ENCODE measurements at places on chromosomes 5 and 9.

GRCh38 chr5:140399979-140400729 is 1.5 kb upstream of the ANKHD1 start:
- DNase-seq = no peak

- DNase-seq = no peak
Observed at GRCh38 chr9:119003201-119003611, 366.0 kb downstream of the BRINP1 start.

DNA sequence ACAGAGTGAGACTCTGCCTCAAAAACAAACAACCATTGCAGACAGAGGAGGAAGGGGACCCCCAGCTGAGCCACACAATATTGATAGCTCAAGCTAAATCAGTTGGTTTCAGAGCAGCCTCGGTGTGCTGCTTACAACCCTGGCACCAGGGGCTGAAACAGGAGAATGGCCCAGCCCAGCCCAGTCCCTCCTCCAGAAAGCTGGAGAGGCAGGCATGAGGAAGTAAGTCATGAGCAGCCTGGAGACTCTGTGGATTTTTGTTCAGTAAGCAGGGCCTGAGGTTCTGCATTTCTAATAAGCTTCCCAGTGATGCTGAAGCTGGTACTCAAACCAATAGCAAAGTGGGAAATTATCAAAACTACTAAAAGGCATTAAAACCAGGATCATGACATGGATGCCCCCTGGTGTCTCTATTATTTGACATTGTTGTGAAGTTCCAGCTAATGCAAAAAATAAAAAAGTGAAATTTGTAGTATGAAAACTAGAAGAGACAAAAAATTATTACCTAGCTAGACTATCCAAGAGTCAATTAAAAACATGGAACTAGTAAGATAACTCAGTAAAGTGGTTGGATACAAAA is 14.2 kb downstream of the PRRT1B start:
- no peak for DNase-seq

DNA sequence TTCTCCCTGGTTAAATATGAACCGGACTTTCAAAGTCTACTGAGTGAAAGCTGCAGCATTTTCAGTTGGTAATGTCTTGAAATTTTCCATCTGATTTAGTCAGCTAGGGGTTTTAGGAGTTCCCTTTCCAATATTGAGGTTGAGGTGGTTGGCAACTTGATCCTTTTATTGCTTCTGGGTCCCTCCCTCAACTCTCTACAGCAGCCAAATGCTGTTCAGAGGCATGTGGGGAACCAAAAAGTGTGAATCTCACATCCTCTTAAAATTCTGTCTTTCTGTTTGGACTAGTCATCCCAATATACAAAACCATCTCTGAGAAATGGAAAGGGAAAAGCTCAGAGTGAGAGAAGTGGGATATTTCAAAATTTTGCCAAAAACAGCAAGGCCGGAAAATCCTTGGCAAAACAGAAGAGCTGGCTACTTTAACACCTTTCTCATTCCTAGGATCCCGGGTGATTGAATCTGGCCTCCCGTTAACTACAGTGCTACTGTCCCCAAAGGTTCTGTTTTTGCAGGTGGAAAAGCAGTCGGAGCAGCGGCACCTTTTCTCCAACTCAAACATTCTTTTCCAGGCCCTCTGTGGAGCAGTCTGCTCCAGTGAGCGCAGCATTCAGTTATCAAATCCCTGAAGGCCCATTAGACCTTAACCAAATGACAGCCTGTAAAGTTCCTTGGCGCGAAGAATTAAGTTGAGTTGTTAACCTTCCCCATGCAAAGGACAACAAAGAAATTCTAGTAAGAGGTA is 345.9 kb upstream of the NUDT12 start:
- DNase-seq = no peak

DNA sequence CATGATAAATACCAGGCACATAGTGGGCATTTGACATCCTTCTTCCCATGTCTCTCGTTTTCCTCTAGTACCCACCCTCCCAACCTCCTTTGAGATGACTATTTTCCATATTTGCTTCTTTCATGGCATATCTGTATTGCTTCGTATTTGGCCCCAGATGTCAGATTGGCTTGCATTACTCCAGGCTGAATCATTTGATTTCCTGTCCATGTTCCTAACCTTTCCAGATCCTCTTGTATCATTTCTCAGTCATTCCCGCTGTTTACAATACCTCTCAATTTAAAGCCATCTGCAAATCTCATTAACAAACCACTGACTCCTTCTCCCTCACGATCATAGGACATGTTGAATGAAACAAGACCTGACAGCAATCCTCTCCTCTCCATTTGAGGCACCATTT is 19.9 kb downstream of the MTX3 start:
- no peak for DNase-seq

GRCh38 chr5:143002459-143003327 is 232.5 kb downstream of the ARHGAP26 start:
- no peak for DNase-seq

DNA sequence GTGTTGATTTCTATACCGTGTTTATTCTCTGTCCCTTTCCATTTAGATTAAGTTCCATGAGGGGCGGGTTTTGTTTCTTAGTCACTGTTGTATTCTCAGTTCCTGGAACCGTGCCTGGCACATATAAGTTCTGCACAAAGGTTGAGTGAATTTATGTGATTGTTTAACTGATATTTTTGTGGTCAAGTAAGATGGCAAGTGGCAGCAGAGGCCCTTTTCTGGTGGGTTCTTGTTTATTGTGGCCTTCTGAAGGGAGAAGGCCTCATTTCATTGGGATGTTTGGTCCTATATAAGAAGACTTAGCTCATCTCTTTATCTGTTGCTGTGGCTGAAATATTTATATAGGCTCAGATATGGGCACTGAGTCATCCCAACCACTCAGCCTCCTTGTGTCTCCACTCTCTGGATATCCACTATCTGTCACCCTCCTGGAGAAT is 262.5 kb downstream of the PSAT1 start:
- no peak for DNase-seq

GRCh38 chr5:137040641-137041340 is 458.3 kb downstream of the SPOCK1 start:
- no peak for DNase-seq

DNA sequence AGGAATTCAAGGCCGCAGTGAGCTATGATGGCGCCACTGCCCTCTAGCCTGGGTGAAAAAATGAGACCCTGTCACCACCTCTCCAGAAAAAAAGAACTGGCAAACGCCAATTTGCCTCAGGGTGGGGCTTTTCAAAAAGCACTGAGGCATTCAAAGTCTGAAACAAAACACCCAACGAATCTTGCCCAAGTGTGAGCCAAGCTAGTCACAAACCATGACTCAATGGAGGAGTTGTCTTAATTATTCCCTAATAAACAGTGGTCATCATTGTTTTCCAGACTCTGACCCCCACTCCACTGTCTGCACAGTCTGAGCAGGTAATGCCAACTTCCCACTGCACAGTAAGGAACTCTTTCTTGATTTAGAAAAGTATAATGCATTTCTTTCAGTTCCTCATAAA is 16.8 kb downstream of the FRMD3 start:
- DNase-seq = no peak

DNA sequence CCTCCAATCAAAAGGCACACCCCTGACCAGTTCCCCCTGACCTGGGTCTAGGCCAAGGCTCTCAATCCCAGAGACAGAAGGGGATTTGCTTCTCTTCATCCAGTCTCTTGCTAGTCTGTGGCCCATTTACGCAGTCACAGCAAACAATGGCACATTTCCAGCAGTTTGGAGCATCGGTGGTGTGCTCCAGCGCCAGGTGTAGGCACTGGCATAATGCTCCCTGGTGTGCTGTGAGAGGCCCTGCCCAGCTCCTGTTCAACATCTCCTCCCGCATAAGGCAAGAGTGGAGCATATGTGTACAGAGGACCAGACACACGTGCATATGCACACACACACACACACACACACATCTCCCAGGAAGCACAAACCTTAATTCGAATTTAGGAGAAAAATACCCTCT is 79.5 kb upstream of the ERCC6L2 start:
- no peak for DNase-seq

DNA sequence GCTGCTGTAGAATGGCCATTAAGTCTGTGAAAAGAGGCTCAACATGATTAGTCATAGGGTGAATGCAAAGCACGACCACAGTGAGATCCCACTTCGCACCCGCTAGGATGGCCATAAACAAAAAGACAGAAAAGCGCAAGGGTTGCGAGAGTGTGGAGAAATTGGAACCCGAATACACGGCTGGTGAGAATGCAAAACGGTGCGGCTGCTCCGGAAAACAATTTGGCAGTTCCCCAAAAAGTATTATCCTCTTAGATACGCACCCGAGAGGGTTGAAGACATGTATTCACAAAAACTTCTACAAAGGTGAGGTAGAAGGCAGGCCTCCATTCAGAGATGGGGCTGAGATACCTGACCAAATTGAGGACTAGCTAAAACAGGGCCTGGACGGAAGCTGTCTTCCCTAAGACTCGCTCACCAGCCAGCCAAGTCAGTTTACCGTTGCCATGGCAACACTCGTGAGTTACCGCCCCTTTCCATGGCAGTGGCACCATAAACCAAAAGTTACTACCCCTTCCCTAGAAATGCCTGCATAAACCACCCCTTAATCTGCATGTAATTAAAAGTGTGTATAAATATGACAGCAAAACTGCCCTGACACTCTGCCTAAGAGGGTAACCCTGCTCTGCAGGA is 726 bp upstream of the PSMB7 start:
- DNase-seq = peak; percentile 52

DNA sequence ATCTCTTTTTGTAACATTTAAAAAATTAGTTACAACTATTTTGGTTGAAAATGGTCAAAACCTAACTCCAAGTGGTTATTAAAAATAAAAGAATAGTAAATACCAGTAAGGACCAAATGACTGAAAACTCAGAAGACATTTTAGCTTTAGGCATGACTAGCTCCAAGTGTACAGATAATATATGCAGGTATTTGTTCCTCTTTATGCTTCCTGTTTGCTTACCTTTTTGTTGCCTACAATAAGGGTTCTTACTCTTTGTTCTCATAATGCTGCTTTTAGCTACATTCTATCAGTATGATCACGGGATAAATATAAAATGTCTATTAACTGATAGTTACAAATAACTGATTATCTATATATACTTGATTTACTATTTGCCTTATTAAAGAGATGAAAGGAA is 259.6 kb downstream of the CDH12 start:
- no peak for DNase-seq

DNA sequence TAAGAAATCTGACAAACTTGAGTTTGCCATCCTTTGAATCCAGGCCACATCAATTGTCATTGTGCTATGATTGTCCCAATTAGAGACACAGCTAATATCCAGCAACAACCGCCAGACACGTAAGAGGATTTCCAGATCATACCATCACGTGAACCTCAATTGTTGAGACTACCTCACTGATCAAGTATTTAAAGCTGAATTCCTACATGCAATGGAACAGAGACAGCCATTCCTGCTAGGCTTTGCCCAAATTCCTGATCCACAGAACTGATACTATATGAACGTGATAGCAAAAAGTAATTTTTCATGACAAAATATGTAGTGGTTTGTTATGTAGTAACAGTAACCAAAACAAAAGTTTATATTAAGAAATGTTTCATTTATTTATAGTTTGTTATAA is 657.7 kb downstream of the PRR16 start:
- no peak for DNase-seq

DNA sequence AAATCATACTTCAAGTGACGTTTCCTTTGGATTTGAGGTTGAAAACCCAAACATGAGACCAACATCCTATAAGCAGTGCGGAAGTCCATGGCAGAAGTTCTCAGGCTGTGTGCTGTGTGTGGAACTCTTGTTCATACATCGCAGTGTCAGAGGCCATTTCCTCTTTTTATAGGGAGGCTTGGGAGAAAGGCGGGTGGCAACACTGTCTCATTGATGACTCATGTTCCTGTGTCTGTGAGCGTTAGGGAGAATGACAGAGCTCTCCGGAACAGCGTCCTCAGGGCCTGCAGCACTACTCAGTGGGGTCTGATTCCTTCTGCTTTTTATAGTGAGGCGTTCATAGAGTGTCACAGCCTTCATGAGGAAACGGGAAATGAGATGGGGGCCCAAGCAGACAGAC is 98.8 kb upstream of the BASP1 start:
- DNase-seq = no peak

DNA sequence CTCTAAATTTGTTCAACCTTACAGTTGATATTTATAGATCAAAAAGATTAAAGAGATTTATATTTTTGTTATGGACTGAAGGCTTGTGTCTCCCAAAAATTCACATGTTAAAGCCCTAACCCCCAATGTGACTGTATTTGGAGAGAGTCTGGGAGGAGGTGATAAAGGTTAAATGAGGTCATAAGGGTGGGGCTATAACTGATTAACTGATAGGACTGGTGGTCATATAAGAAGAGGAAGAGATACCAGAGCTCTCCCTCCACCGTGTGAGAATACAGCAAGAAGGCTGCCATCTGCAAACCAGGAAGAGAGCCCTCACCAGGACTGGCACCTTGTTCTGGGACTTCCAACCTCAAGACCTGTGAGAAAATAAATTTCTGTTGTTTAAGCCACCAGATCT is 264.3 kb downstream of the ENC1 start:
- no peak for DNase-seq

GRCh38 chr5:174699131-174699530 is 25.3 kb upstream of the MSX2 start:
- no peak for DNase-seq

- DNase-seq = peak; percentile 32
Observed at GRCh38 chr9:105157171-105157583, 87.3 kb upstream of the SLC44A1 start.

DNA sequence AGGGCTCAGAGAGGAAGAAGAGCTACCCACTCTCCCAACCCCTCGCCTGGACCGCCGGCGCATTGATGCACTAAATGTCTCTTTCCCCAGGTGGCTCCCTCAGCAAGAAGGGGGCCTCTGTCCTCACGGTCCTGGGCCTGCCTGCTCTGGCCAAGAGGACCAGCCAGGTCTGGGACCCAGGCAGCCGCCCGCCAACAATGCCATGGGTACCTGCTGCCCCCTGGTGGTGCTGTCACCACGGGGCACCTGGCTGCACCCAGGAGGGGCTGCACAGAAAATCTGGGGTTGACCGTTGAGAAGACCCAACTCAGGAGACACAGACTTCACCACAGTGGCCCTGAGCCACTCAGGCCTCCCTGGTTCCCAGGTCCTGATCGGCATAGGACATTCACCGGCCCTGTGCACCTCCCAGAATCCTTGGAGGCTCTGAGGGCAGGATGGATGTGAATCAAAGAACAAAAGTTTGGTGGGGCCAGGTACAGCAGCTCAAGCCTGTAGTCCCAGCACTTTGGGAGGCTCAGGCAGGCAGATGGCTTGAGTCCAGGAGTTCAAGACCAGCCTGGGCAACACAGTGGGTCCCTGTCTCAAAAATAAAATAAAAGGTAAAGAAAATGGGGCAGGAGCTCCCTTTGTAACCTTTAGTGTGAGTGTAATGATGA is 2.4 kb upstream of the VAV2 start:
- peak; percentile 90 for DNase-seq

DNA sequence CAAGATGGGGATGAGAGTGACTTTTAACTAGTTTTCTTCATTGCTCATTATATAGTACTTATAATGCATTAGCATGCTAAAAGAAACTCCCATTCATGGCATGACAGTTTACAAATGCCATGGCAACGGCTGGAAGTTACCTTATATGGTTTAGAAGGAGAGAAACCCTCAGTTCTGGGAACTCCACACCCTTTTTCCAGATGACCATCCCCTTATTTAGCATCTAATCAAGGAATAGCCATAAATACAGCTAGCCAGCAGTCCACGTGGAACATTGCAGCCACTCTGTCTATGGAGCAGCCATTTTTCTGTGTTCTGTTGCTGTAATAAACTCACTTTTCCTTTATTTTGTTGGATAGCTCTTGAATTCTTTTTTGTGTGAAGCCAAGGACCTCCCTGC is 1137.8 kb downstream of the CDH18 start:
- DNase-seq = no peak

GRCh38 chr9:126463426-126463825 is 136.8 kb downstream of the MVB12B start:
- peak; percentile 1 for DNase-seq

Data from WTC11 (cell line).